ENCODE measurements at places on chromosomes 2 and 18.

DNA sequence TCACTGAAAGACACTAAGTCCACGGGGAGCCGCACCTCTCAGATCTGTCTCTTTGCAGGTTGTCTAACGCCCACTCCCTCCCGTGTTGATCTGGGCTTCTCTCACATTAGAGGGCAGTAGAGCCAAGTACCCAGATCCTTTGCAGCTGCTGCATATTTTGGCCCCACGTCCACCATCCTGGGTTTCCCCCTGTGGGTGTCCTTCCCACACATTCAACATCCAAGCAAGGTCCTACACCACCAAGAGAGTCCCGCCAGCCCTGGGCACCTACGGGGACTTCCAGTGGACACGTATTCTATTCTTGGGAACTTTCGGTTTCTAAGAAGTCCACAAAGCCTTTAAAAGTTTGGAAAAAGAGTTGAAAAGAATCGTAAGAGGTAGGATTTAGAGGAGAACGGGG is 116.6 kb downstream of the ATL2 start:
- DNase-seq, result no peak

- DNase-seq, result no peak
Measured at GRCh38 chr2:171482308-171482707, 40.0 kb upstream of the CYBRD1 start.

GRCh38 chr2:39120521-39120770 is 405 bp downstream of the SOS1 start:
- no peak for DNase-seq

GRCh38 chr18:35024965-35025364 is 16.2 kb upstream of the MAPRE2 start:
- no peak for DNase-seq

DNA sequence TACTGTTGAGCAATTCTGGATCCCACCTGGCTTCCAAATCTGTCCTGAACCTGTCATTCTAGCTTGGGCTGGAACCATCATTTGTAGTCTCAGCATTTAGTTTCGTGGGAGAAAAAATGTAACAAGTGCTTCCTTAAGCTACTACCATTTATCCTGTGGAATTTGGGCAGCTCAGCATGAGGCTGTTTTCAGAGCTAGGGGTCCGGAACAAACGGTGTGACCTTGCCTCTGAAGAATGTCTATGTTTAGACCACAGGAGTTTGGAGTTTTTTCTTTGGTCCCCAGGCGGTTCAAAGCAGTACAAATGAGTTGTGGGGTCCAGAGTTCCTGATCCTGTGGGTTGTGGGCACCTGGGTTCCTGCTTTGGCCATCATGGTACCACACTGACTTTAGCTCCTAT is 59.1 kb upstream of the TMEM178A start:
- DNase-seq, result no peak

- DNase-seq, result no peak
Measured at GRCh38 chr2:60489289-60489688, 64.2 kb downstream of the BCL11A start.

DNA sequence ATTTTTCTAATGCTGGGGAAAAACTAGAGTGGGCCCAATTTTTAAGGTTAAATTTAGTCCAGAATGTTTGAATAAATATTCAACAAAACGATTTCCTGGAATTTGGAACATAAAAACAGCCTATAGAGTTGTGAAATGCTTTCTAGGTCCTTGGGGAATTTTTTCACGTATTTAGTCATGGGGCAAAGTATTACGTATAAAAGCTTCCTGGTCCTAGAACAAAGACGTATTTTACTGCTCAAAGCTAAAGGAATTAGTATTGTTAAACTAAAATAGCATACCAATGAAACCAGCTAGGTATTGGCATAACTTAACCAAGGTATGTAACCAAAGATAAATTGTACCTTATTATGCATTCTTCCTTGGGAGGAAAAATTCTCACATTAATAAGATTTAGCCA is 1.6 kb downstream of the SESTD1 start:
- DNase-seq, result no peak

- DNase-seq, result no peak
Measured at GRCh38 chr2:88250404-88250803, 80.3 kb downstream of the THNSL2 start.

DNA sequence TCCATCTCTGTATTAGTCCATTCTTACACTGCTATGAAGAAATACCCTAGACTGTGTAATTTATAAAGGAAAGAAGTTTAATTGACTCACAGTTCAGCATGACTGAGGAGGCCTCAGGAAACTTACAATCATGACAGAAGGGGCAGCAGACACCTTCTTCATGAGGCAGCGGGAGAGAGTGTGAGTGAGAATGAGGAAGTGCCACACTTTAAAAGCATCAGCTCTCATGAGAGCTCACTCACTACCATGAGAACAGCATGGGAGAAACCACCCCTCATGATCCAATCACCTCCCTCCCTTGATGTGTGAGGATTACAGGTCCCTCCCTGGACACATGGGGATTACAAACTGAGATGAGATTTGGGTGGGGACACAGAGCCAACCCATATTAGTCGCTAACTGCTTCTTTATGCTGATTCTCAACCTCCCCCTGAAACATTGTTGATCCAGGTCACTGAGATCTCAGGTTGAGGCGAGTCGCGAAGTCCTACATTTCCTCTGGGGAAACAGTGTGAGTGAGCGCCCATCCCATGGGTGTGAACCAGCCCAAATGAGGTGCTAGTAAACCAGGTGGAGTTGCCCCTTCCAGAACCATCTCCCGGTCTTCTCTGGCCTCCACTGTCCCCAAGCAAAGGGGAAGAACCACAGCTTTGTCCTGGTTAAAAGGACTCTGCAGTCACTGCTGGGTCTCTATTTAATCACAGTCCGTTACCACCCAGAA is 123.8 kb downstream of the CAPN13 start:
- no peak for DNase-seq

DNA sequence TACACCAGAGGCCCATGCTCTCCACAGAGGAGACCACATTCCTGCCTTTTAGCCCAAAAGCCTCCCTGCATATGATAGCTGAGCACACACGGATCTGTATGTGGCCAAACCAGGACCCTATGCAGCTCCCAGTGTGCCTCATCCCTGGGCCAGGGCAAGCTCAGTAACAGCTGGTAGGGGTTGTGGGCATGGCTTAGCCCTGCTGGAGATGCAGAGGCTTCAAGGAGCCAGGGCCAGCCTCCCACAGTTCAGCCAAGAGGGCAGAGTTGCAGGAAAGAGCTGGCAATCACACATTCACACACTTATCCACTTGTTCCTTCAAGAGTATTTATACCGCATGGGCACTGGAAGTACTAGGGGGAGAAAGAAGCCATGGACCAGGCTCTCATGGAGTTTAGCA is 1.6 kb upstream of the LIMS2 start:
- DNase-seq, result no peak

- DNase-seq, result no peak
Measured at GRCh38 chr2:31384351-31384750, 30.2 kb downstream of the XDH start.

GRCh38 chr2:203934711-203935438 is 1.7 kb upstream of the ICOS start:
- DNase-seq, result no peak

All from GM18507 (cell line).